ENCODE measurements at places on chromosomes 2 and 18.

GRCh38 chr2:149020432-149020851, 18.1 kb upstream of the LYPD6B start:
- no peak for DNase-seq

DNA sequence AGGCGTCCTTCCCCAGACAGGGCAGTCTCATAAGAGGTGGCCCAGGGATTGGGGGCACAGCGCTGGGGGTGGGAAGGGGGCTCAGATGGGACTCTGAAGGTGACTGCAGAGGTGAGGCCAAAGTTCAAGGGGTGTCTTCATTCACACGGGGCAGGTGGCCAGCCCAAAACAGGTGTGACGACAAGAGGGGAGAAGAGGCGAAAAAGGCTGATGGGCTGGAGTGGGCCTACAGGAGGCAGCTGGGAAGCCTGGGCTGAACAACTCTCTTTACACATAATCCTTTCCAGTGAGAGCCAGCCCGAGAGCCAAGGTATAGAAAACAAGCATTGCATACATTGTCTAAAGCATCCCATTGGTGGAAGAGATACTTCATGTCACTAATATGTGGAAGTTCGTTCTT, 130.9 kb upstream of the ASB18 start:
- no peak for DNase-seq

GRCh38 chr2:147976102-147976501, 44.4 kb downstream of the ORC4 start:
- DNase-seq = no peak

- DNase-seq = no peak
Measured at GRCh38 chr2:17658251-17658843, 95.3 kb downstream of the SMC6 start.

DNA sequence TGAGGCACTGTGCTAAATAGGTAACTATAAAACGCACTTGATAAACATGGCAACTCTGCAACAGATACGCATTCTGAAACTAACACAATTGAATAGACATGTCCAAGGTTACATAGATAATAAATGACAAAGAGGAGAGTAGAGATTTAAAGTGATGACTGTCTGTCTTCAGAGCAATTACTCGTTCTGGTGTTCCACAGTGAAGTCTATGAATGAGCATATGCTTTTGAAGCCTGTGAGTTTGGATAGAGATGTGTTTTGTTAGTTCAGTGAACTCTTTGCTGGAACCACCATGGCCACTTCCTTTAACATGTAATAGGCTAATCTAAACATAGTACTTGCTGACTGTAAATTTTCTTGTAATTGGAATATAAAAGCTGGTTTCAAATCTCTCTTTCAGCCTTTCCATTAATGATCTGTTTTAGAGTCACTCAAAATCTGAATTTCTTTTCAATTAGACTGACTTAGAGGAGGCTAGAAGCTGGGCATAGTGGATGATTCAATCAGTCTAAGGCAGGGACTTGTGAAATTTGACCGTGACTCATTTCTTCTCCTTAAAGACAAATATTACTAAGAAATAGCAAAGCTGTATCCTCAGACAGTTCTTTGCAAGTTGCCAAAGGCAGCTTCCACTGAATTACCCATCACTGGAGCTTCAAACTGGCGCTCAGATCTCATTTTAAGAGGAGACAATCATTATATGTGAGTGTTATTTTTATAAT, 1130.1 kb upstream of the CELF4 start:
- no peak for DNase-seq

GRCh38 chr18:74265546-74266098, 26.1 kb downstream of the CYB5A start:
- no peak for DNase-seq

- DNase-seq = no peak
Measured at GRCh38 chr2:168639018-168639417, 163.4 kb upstream of the NOSTRIN start.

DNA sequence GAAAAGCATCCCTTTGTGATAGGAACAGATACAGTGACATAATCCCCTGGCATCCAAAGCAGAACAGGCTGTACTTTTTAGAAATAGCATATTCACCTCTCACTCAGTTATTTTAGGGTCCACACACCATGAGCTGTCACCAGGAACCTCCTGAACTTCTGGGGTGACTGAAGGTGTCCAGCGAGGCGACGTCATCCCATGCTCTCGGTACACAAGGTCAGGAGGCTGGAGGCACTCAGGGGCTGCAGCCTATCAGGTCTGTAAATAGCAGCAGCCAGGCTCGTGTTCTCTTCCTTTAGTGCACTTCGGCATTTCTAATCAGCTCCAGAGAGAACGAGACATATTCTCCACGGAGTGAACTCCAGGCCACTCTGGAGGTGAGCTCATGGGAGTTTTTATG, 98.3 kb downstream of the GATA6 start:
- no peak for DNase-seq

Data from activated T-cell treated with anti-CD3 and anti-CD28 coated beads for 1 hour (primary cell).